ENCODE measurements at places on chromosomes 1 and 21. TPM values are rescaled to one million over a fixed set of nuclear protein-coding genes. Genes with fewer than 3 reads are reported as not detected.

Gene KCNJ10
- not detected for total RNA-seq

Gene NPR1
- total RNA-seq, result not detected

Gene CASQ2
- not detected for total RNA-seq

Gene ARHGAP30
- total RNA-seq, result 331 TPM

Gene OR2G6
- total RNA-seq, result not detected

Gene SAMD13
- total RNA-seq, result 0.28 TPM

Gene SYPL2
- not detected for total RNA-seq

Gene IL19
- not detected for total RNA-seq

Gene MR1
- 36.4 TPM for total RNA-seq

Gene OR2L8
- not detected for total RNA-seq

Gene MYCL
- total RNA-seq, result 0.18 TPM
